ENCODE measurements at places on chromosomes 16 and 17.

DNA sequence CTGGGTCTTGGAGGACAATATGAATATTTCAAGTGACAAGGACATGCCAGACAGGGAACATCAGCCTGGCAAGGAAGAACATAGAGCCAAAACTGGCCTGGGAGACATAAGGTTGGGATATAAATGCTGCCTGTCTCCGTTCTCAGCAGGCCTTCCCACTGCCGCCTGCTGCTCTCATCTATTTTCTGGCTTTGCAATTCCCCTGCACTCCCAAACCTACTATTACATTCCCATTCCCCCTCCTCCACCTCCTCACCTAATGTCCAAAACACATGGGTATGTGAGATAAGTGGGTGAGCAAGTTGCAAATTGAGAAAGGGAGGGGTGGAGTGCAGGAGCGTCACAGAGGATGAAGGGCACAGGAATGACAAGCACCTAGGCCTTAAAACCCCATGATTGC lies 244.3 kb upstream of the CDH8 start:
- DNase-seq = no peak

GRCh38 chr17:16973760-16974540 lies 2.0 kb upstream of the TNFRSF13B start:
- no peak for DNase-seq

- DNase-seq = no peak
These were observed 299.3 kb upstream of the XYLT1 start for GRCh38 chr16:17770104-17770503.

GRCh38 chr17:9020096-9020823 lies 1.1 kb upstream of the NTN1 start:
- DNase-seq = no peak

DNA sequence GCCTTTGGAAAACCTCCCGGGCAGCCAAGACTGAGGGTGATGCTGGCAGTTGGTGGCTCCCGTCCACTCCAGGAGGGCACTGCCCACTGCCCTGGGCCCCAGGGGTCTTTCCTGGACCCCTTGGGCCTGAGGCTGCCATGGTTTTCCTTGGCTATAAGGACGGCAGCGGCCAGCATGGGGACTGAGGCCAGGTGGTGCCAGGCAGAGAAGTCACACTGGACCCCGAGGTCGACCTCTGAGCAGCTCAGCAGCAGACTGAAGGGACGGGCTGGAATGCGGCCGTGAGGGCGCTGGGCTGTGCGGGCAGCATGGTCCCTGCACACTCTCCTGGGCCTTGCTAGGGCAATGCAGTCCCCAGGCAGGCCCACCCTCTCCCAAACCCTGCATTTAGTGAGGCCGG lies 55.6 kb upstream of the GNG13 start:
- DNase-seq = no peak

DNA sequence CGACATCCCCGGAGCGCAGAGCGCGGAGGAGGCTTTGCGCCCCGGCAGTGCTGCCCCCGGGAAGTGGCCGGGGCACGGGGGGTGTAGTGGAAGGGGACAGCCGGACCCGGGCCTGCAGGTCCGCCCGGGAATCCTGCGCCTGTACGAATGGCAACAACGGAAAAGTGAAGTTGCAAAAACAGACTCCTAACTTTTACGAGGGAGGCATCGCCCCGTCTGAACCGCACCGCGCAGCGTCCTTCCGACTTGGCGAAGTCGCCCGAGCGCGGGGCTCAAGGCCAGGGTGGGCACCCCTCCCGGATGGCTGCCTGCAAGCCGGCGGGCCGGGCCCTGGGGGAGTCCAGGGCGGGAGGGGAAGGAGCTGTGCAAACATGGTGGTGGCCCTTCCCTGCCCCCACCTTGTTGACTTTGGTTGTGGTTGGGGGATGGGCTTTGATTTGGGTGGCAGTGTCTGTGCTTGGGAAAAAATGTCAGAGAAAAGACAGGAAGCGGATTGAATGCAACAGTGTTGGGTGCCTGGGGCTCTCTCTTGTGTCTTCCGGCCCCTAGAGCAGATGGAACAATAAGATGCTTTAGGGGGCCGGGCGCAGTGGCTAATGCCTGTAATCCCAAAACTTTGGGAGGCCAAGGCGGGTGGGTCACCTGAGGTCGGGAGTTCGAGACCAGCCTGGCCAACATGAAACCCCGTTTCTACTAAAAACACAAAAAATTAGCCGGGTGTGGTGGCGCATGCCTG lies 675 bp downstream of the RNF213 start:
- DNase-seq = no peak

DNA sequence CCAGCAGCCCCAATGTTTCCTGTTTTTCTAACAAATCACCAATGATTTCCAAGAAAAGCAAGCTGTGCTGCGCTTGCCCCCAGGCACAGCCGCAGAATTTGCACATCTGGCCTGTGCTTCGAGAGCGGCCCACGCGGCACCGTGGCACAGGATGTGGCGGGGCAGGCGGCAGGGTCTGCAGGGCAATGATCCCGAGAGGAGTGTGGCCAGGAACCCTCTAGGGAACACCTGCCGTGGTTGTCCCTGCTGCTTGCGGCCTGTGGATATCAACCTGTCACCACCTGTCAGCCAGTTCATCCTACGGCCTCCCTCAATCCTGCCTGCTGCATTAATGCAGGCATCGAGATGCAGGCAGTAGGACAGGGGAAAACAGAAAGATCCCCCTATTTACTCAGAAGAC lies 24.0 kb downstream of the PIK3R5 start:
- DNase-seq = peak; percentile 45

DNA sequence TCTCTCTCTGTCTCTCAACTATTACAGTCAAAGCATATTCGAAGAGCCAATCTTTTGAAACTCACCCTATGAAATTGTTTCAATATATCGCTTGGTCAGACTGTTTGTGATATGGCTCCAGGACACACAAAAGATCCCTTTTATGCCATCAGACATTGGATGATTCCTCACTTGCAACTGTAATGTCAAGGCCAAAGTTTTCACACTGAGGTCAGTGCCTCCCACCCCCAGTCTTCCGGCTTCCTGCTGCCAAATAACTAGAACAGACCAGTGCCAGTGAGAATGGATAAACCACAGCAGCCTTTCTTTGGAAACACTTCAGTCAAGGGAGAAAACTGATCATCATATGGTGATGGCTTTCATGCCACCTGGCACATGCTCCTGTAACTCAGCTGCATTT lies 321.9 kb upstream of the ZFHX3 start:
- no peak for DNase-seq

GRCh38 chr16:55542459-55543082 lies 23.9 kb upstream of the CAPNS2 start:
- no peak for DNase-seq

GRCh38 chr17:76540381-76541300 lies 797 bp downstream of the PRCD start:
- no peak for DNase-seq

- no peak for DNase-seq
These were observed 21.4 kb downstream of the ALOX15B start for GRCh38 chr17:8060274-8060673.

- no peak for DNase-seq
These were observed 126.1 kb downstream of the SEC14L1 start for GRCh38 chr17:77266891-77267341.
